ENCODE measurements at places on chromosomes 4 and X.
A peak's percentile ranks its signal among the peaks of the same experiment; 100 is the strongest.

DNA sequence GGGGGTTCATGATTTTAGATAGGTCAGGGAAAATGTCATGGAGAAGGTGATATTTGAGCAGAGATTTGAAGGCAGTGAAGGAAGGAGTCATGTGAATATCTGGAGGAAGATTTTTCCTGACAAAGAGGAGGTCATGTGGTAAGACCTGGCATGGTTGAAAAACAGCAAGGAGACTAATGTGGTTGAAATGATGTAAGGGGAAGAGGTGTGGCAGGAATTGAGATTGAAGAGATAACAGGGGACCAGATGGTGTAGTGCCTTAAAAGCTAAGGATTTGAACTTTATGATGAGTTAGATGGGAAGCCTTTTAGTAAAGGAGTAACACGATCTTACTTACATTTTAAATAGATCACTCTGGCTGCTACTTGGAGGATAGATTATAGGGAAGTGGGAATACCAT is 210.9 kb downstream of the RTL9 start:
- no peak for DNase-seq

DNA sequence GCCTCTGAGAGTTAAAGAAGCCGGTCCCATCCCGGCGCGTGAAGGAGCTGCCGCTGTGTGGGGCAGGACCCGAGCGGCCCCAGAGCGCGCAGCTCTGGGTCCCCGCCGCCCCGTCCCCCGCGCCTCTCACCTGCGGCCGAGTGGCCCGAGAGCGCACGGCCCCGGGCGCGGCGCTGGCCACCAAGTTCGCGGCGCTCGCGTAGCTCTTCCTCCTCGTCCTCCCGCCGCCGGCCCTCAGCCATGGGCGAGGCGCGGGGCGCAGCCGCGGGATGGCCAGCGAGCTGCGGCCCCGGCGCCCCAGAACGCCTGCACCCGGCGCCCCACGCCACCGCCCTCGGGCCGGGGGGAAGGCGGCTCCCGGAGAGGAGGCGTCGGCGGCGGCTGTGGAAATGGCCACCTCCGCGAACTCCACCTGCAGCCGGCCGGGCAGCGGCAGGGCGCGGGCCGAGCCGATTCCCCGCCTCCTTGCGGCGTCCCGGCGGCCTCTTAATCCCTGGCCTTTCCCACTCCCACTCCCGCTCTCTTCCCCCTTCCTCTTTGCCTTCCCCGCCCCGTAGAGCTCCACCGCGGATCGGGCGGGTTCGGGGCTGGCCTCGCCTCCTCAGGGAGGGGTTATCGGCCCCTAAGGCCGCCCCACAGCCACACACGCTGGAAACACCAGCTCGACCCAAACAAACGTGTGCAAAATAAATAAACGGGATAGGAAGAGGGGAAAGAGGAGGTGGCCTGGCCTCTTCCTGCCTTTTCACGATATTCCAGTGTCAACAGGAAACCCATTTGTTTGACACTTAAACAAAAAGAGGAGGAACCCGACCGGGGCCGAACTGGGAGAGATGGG is at the start of gene SH3D19:
SH3D19 (minus strand) TSS at position 495 of the 838 bp plus-strand sequence; CDS start at position 242, 253 bp downstream.
- DNase-seq: peak; percentile 85

GRCh38 chrX:129654652-129655546 is at the start of gene APLN:
TSS of gene APLN (minus strand) at chrX:129654956. CDS start at chrX:129654630, 326 bp downstream.
- DNase-seq: peak; percentile 76

- no peak for DNase-seq
Observed at GRCh38 chr4:54237770-54238169, 8.7 kb downstream of the PDGFRA start.

- DNase-seq: no peak
Observed at GRCh38 chr4:70443329-70443728, 28.7 kb upstream of the MUC7 start.

DNA sequence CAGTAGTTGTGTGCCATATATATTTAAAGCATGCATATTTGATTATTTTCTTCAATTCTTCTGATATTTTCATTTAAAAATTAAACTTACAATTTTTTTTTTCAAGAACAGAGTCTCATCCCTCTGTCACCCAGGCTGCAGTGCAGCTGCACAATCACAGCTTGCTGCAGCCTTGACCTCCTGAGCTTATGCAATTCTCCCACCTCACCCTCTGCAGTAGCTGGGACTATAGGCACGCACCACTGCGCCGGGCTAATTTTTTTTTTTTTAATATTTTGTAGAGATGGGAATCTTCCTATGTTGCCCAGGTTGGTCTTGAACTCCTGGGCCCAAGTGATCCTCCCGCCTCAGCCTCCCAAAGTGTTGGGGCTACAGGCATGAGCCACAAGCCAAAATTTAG is 5.8 kb upstream of the DCLK2 start:
- no peak for DNase-seq

DNA sequence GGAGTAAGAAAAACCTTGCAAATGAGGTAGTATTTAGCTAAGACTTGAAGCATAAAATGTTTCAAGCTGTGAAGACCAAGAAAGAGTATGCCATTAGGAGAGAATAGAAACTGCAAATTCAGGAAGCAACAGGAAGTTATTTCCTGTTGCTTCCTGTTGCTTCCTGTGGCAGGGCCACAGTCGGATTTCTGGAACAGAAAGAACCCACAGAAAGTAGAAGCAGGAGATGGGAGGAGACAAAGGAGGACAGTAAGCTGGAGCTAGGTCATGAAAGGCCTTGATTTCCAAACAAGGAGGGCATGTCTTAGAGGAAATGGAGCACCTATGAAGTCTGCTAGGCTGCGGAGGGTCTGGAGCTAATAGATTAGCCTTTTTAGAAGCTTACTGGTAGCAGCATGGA is 17.2 kb downstream of the ASB11 start:
- no peak for DNase-seq
